ENCODE measurements at places on chromosomes 2 and 18.

DNA sequence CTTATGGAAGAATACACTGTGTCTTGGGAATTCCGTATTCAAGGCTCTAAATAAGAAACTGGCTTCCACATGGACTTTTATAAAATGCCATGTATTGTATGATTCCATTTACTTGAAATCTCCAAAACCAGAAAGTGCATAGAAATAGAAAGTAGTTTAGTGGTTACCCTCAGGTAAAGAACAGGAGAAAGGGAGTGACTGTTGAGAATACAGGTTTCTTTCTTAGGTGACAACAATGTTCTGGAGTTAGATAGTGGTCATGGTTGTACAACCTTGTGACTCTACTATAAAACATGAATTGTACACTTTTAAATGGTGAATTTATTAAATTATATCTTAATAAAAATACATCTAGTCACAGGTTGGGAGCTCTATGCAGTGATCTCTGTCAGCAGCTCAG lies 481.8 kb downstream of the SPAG16 start:
- no peak for DNase-seq

GRCh38 chr2:76599732-76600368 lies 889.1 kb upstream of the GCFC2 start:
- DNase-seq, result peak; percentile 53

DNA sequence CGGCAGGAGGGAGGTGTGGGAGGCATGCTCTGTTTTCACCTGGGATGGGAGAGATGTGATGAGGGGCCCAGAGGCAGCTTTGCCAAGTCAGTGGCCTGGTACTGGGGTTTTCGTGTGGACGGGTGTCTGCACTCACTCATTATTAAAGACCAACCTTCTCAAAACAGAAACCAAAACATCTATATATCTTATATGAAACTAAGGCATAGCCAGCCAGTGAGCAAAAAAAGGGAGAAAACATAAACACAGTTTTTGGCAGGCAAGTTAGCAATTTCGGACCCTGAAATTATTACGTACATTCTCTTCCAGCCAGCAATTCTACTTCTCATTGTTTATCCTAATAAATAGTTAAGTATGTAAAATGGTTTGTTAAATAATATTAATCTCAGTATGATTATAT lies 181.1 kb upstream of the SMAD2 start:
- DNase-seq, result no peak

DNA sequence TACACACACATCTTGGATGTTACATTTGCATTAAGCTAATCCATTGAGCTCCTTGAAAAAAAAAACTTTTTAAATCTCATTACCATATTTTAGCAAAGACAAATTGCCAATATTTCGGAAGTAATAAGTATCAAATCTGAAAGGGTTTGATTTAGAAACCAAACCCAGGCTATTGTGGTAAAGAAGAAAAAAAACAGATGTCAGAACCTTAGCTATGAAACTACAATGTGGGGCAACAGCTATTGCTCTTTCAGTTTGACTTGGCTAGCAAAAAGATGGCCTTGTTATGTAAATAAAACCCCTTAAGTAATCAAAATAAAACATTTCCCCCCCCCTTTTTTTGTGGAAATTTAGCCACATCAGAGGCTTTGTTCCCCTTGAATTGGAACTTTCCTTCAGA lies 41.2 kb upstream of the REG3A start:
- no peak for DNase-seq

- DNase-seq, result no peak
Observed at GRCh38 chr2:178677599-178677998, 129.6 kb downstream of the TTN start.

GRCh38 chr2:230226051-230226551 lies 565 bp downstream of the SP140 start:
- no peak for DNase-seq
